ENCODE measurements at places on chromosomes 7 and 10.

- no peak for DNase-seq
Measured at GRCh38 chr10:31939797-31940708, 11.4 kb upstream of the ARHGAP12 start.

GRCh38 chr10:93762979-93763391 is 5.2 kb downstream of the LGI1 start:
- DNase-seq: no peak

GRCh38 chr7:69919426-69920111 is 321.3 kb downstream of the AUTS2 start:
- DNase-seq: no peak

GRCh38 chr7:134636008-134636449 is 10.6 kb upstream of the BPGM start:
- DNase-seq: no peak

DNA sequence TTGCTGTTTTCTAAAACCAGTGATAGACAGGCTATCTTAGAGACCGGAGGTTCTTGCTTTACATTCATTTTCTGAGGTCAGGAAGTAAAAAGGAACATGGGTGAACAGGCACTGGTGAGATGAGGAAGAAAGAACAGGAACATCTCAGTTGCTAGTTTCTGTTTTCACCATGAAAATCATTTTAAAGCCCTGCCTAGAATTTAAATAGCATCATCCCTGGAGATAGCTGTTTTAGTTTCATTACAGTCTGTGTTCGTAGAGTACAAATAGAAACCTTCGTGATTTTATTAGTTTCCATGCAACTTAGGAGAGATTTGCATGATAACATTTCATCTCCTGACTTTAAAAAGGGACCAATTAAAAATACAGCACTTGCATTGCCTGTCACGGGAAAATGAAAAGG is 14.7 kb downstream of the KCNMA1 start:
- DNase-seq: no peak

DNA sequence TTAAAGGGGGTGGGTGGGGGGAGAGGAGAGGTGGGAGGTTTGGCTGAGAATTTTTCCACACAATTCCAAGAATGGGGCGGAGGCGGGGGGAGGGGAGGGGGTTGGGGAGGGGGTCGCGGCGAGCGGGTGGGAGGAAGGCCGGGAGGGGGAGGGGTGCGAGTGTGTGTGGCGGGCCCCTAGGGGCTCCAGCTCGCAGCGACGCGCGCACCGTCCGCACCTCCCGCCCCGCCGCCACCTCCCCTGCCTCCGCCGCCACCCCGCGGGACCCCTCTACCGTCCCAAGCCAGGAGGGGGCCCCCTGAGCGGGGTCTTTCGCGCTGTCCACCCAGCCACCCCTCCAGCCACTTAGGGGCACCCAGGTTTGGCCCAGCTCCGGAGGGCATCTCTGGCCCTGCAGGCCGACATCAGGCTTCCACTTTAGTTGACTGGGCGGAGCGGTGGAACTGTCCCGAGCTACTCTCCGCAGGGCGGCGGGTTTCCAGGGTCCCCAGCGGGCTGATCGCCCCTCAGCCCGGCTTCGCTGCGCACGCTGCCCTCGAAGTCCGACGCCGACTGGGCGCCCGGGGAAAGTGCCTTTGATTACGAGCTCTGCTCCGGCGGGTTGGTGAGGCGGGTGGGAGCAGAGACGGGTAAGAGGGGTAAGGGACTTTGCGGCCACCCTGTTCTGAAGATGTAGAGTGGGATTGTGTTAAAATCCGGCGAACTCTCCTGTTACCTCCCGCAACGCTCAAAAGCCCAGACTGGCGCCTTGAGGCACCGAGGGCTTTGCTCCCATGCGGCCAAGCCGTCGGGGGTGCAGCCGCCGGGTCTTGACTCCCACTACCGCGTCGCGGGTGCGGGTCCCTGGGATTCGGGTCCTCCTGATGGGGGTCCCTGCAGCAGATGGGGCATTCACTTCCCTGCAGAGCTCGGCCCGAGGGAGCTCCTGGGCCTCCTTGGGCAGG is 1.8 kb upstream of the VAX1 start:
- no peak for DNase-seq

DNA sequence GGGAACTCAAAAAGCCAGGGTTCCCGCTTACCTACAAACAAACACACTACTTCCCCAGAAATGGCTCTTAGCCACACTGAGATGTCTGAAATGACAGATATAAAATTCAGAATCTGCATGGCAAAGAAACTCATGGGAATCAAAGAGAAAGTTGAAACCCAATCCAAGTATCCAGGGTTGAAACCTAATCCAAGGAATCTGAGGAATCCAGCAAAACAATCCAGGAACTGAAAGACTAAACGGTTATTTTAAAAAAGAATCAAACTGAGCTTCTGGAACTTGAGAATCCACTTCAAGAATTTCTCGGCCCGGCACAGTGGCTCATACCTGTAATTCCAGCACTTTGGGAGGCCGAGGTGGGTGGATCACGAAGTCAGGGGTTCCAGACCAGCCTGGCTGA is 568.8 kb downstream of the POM121L12 start:
- DNase-seq: no peak

DNA sequence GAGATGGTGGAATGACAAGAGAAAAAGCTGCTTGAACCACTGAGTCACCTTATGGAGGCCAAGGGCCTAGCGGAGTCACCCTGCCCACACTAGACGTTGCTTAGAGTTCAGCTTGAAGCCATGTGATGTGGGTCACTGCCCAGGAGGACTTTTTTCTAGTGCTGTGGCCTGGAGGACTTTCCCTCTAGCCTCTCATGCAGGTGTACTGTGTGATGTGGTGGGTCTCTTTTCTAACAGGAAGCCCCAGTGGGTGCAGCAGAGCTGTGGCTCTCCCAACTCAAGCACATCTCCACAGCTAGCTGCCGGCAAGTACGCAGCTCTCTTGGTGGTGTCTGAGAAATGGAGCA is 13.6 kb downstream of the POR start:
- DNase-seq: no peak

DNA sequence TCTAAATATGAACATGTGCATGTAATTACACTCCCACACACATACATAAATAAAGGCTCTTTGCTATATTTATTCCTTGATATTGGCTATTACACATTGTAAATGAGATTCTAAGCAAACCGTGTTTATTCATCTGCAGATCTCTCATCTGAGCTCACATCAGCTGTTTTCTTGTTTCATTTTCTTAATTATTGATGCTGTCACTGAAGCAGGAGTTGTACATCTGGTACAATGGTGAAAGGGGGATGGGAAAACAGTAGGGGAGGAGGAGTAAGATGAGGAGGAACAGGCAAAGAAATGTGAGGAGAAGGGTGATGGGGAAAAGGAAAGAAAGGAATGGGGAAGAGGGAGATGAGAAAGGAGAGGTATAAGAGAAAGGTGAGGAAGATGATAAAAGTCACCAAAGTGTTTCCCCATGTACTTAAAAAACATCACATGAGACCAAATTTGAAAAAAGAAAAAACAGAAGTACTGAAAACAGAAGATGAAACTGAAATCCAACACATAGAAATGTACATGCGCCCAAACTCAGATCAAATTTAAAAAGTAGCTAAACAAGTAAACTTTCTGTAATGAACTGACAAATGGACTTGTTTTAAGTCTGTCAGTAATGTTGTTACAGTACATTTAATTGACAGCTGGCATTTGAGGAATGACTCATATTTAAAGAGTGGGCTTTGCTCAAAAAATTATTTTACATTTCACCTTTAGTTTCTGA is 472.2 kb downstream of the ARL4A start:
- no peak for DNase-seq

DNA sequence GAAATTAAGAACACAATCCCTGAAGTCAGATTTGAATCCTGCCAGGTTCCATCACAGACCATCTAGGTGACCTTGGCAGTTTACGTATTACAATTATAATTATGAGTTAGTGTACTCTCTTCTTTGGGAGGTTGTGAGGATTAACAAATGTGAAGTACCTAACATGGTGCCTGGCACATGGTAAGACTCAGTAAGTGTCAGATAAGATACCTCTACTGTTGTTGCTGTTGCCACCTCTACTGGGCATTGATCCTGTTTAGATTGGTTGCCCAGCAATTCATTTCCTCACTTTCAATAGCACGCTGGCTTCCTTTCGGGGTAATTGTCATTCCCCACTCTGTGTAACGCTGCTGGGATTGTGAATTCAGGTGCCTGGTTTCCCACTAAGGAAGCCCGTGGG is 31.7 kb upstream of the HGF start:
- no peak for DNase-seq
